Esophagus muscularis mucosa (tissue), 4 donors: ENCODE measurements at places on chromosomes 5 and 9. TPM values are rescaled to one million over a fixed set of nuclear protein-coding genes. Genes with fewer than 3 reads are reported as not detected.

The CA9 gene
- total RNA-seq, result not detected

The ZNF883 gene
- total RNA-seq, result 2.1 TPM

The INSL6 gene
- total RNA-seq, result not detected

The SLCO4C1 gene
- total RNA-seq, result 0.06 TPM

- peaks cover 43% of the 10 kb centered on the region for H3K4me1 ChIP-seq
- no peak overlapping the region for H3K27ac ChIP-seq
- DNase-seq, result no peak
- no peak overlapping the region for H3K4me3 ChIP-seq
- H3K27me3 ChIP-seq, result no peaks in the 10 kb centered on the region
- peaks cover 9% of the 10 kb centered on the region for H3K36me3 ChIP-seq
Observed at GRCh38 chr9:133788819-133789717, 50.9 kb upstream of the SARDH start.

GRCh38 chr5:150576449-150576949 is 64.0 kb upstream of the SYNPO start:
- no peaks in the 10 kb centered on the region for H3K36me3 ChIP-seq
- H3K27me3 ChIP-seq, result no peaks in the 10 kb centered on the region
- DNase-seq, result no peak
- H3K4me1 ChIP-seq, result no peaks in the 10 kb centered on the region

DNA sequence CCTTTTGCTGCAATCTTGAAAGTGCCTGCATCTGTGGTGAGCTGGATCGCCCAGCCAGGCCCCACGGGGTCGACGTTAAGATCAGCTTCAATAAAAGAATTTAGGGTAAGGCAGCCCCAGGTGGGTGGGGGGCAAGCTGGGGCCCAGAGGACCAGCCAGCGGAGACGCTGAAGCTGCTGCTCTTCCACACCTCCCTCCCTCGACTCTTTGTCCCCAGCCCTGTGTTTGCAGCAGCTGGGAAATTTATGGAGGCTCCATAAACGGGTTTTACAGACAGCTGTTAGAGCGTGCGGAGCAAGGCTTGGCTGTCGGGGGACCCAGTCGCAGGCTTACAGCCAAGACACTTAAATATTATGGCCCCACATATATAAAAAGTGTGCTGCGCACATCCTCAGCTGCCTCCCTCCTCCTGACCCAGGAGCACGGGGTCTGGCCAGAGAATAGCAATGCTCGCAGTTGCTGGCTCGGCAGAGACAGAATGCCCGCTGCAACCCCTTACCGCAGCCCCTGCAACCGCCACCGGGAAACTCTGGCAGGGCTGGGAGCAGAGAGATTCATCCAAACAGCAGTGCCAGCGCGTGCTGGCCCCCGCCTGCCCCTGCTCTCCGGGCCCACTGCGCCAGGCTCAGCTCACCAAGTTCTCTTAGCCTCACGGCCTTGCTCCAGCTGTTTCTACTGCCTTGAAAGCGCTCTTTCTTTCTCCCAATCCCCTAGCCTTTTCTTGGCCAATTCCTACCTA is 28.4 kb upstream of the MVB12B start:
- H3K4me1 ChIP-seq, result no peaks in the 10 kb centered on the region
- no peak overlapping the region for H3K27ac ChIP-seq
- no peaks in the 10 kb centered on the region for H3K27me3 ChIP-seq
- no peak overlapping the region for H3K4me3 ChIP-seq
- DNase-seq, result no peak
- no peaks in the 10 kb centered on the region for H3K36me3 ChIP-seq

DNA sequence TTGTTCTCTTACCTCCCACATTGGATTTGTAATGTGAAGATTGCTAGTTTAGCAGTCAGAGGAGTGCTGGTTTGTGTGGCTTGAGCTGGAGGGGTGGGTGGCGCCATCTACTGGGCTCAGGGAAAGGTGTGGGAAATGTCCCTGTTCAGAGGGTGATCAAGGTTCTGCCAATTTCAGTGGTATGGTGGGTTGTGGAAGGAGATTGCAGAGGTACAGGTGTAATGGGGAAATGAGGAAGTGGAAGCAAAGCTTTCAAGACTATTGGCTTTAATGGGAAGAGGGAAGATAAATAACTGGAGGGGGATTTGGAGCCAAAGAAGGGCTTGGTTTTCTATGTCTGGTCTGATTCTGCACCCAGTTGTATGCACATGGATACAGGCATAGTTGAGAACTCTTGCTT is 76.4 kb downstream of the OSMR start:
- no peak overlapping the region for H3K27ac ChIP-seq
- H3K4me1 ChIP-seq, result peaks cover 18% of the 10 kb centered on the region
- DNase-seq, result no peak
- no peaks in the 10 kb centered on the region for H3K27me3 ChIP-seq

GRCh38 chr5:68114378-68115040 is 101.0 kb upstream of the PIK3R1 start:
- H3K27ac ChIP-seq, result no peak overlapping the region
- no peak overlapping the region for H3K4me3 ChIP-seq
- H3K36me3 ChIP-seq, result no peaks in the 10 kb centered on the region
- DNase-seq, result no peak
- H3K27me3 ChIP-seq, result no peaks in the 10 kb centered on the region
- H3K4me1 ChIP-seq, result no peaks in the 10 kb centered on the region

DNA sequence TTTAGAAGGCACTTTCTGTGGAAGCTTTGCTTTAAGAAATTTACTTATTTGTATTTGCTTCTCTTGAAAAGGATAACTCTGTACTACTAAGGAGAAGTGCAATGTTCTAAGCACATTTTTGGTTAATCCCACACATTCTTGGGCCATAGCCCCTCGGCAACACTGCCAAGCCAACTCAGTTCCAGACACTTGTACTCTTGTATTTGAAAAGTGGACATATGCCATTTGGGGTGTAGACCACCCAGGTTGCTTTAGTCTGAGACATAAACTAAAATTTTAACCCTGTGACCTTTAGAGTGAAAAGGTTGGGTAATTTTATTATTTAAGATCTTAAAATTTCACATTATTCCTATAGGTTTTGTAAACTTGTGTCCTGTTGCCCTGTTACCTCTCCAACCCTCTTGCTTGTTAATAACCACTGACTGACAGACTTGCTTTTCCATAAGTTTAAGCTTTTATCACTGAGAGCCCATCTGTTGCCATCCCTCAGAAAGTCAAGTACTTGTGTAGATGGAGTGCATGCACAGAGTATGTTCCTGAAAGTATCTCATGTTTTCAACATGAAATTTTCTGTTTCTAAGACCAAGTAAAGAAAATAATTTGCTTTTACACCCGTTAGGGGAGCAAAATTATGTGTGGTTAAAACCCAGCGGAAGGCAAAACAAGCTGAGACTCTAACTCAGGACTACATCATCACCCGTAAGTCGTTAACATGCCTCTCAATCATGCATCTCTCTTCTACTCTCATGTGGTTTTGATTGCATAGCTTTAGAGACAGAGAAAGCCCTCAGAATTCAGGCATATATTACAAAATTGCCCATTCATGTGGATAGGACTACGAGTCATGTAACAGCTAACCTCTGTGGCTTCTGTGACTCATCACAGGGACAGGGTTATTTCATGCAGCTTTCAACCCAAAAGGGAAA is 117.3 kb downstream of the GDNF start:
- H3K27me3 ChIP-seq, result no peaks in the 10 kb centered on the region
- H3K27ac ChIP-seq, result no peak overlapping the region
- H3K4me3 ChIP-seq, result no peak overlapping the region
- peaks cover 34% of the 10 kb centered on the region for H3K36me3 ChIP-seq
- DNase-seq, result no peak

- no peaks in the 10 kb centered on the region for H3K4me1 ChIP-seq
- no peak overlapping the region for H3K27ac ChIP-seq
- no peaks in the 10 kb centered on the region for H3K27me3 ChIP-seq
Observed at GRCh38 chr5:129135633-129136032, 41.1 kb downstream of the ISOC1 start.

DNA sequence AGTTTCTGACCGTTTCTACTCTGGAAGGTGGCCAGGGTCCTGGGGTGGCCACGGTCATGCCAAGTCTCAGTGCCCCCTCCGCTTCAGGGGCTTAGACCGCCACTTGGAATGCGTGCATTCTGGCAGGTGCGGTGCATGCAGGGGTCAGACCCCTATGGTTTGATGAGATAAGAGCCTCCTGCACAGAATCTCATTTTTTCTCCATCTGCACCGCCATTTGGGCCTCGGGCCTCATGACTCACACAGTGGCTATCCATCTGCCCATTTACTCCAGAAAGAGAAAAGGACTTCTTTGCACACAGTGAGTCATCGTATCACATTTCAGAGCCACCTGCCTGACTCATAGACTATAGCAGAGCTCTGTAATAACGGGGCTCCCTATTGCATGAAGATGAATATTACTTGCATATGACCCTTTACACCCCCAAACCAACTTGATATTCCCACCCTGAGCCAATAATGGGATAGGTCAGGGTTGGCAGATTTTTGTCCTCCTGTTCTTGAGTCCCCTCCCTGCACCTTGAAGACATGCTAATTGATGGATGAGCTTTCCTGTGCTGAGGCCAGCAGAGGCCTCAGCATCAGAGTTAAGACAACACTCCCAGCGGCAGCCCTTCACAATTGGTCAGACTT is 157.4 kb downstream of the NR3C1 start:
- H3K36me3 ChIP-seq, result no peaks in the 10 kb centered on the region
- no peak overlapping the region for H3K4me3 ChIP-seq
- H3K27ac ChIP-seq, result no peak overlapping the region
